ENCODE measurements at places on chromosomes 3 and 15. TPM values are rescaled to one million over a fixed set of nuclear protein-coding genes. Genes with fewer than 3 reads are reported as not detected.

The PARP3 gene
- total RNA-seq, result 12.6 TPM

The ITGB5 gene
- total RNA-seq, result 149 TPM

The TMEM207 gene
- total RNA-seq, result not detected

The CXCR6 gene
- total RNA-seq, result not detected

The ACAA1 gene
- total RNA-seq, result 26.1 TPM

The ALPK3 gene
- 31.9 TPM for total RNA-seq

The HTR3E gene
- total RNA-seq, result not detected

The HESX1 gene
- 0.40 TPM for total RNA-seq

The MB21D2 gene
- total RNA-seq, result 8.9 TPM

The MME gene
- total RNA-seq, result 25.8 TPM

The EPB42 gene
- not detected for total RNA-seq

The OSBPL10 gene
- total RNA-seq, result 54.9 TPM

The NSMCE3 gene
- total RNA-seq, result 7.7 TPM

The NDN gene
- 28.5 TPM for total RNA-seq

The CCK gene
- total RNA-seq, result not detected

The NAALADL2 gene
- total RNA-seq, result 3.8 TPM

The ILDR1 gene
- total RNA-seq, result not detected

The RBPMS2 gene
- 0.13 TPM for total RNA-seq

The GTF2A2 gene
- 64.1 TPM for total RNA-seq

The SLC24A1 gene
- total RNA-seq, result 12.1 TPM

The MUC4 gene
- total RNA-seq, result not detected

The UBR1 gene
- 56.9 TPM for total RNA-seq

The SNAP23 gene
- total RNA-seq, result 247 TPM

The TEX55 gene
- not detected for total RNA-seq

The AAGAB gene
- 51.5 TPM for total RNA-seq

The MKRN2OS gene
- total RNA-seq, result not detected

The ALDH1A3 gene
- total RNA-seq, result 30.6 TPM

The ZSCAN2 gene
- total RNA-seq, result 11.1 TPM

The ADGRG7 gene
- total RNA-seq, result not detected

The TMEM40 gene
- not detected for total RNA-seq

The FBXW12 gene
- not detected for total RNA-seq

The CHDH gene
- total RNA-seq, result 1.1 TPM

The RAB6B gene
- total RNA-seq, result 0.72 TPM

The DNAJB11 gene
- 78.8 TPM for total RNA-seq

The ATP13A4 gene
- not detected for total RNA-seq

The BHLHE40 gene
- 23.7 TPM for total RNA-seq

The ADAMTSL3 gene
- total RNA-seq, result under 0.01 TPM

The HYKK gene
- 3.4 TPM for total RNA-seq

The LRRC57 gene
- total RNA-seq, result 28.4 TPM
